Stimulated activated CD4-positive, alpha-beta T cell treated with anti-CD3 and anti-CD28 coated beads, Interleukin-4, amount 100 ng/mL, for 48 hours (primary cell): ENCODE measurements at places on chromosomes 2 and 18.

GRCh38 chr2:239181074-239181902 lies 219.5 kb downstream of the HDAC4 start:
- no peak for DNase-seq

DNA sequence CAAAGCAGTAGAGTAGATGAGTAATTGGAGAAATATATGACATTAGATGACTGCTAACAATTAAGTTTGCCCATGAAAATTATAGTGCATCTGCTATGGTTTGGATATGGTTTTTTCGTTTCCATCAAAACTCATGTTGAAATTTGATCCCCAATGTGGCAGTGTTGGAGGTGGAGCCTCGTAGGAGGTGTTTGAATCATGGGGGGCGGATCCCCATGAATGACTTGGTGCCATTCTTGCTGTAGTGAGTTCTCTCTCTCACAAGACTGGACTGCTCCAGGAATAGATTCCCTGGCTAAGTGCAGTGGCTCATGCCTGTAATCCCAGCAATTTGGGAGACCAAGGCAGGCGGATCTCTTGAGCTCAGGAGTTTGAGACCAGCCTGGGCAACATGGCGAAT lies 9.7 kb upstream of the CUL3 start:
- no peak for DNase-seq

GRCh38 chr2:85016446-85016845 lies 45.5 kb downstream of the KCMF1 start:
- no peak for DNase-seq

DNA sequence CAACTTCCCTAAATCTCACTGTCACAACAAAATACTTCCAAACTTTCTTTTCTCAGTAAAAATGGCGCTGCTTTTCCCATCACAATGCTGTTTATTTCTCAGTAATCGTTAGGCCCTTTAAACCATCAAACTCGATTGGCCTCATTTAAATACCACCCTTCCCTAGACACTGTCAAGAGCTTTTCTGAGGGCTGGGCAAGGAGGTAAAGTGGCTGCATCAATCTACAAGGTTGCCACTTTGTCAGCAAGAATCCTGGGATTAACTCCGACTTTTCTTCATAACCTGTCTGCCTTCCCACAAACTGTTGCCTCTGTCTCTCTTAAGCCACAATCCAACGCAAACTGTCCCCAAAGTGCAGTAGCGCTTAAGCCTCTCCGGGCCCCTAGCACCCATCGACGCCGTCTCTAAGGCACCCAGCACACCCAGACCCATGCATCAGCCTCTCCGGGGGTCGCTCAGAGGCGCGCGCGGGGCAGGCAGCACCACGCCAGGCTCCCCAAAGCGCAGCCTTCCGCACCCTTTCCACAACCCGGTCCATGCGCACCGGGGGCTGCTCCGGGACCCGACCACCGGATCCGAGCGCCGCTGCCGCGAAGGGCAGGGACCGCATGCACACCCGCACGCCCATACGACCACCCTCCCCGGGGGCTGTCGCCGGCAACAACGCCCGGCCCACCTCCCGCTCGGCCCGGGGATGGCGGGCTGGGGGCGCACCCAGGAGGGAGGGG lies 683 bp downstream of the MBOAT2 start:
- peak; percentile 1 for DNase-seq

DNA sequence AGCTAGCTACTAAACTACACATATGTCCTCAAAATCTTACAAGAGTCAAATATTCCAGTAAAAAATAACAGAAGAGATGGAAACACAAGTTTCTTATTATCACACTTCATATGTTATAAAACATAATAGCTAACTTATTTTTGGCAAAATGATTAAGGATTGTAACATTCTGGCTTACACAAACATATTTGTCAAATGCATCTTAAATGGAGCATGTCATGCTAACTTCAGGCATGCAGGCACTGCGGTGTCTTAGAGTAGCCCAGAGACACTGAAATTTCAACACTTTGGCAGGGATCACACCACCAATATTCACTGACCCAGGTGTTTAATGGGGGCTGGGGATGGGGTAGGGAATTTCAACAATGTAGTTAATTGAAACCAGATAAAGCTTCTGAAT lies 51.6 kb downstream of the LDAH start:
- DNase-seq: no peak
